GM06990 (cell line): ENCODE measurements at places on chromosomes 7 and 10.

DNA sequence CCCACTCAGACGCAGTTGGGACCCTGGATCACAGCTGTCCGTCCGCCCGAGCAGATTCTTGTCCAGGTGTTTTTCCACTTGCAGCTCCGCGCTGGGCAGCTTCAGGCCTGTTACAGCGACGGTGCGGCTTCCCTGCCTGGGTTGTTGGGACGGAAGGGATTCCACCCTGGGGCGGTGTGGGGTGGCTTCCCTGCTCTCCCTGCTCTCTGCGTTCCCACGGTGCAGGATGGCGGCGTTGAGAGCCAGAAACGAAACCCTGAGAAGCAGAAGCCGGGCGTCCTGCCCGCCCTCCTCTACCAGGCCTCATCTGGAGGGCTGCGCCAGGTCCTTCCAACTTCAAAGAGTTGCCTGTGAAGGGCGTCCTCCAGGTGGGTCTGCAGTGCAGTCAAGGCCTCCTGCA is 194.4 kb downstream of the ADARB2 start:
- DNase-seq = no peak

DNA sequence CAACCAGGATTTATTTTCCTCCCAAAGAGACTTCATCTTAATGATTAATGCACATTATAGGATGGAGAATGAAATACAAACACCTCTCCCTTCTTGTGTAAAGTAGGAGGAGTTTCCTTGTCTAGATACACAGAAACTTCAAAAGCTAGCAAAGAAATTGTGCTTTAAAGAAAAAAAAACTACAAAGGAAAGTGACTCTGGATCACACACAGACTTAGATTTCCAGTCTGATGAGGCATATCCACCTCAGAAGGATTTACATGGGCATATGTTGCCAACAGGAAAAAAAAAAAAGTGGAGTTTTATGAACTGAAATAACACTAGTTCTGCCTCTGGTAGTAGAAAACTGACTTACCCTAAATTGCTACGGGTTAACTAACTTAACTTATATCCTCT is 449.6 kb downstream of the KCNMA1 start:
- no peak for DNase-seq

GRCh38 chr7:18958627-18959026 is 158.8 kb downstream of the TWIST1 start:
- DNase-seq = no peak

- no peak for DNase-seq
Observed at GRCh38 chr7:142196066-142196840, 61.6 kb downstream of the PRSS58 start.

GRCh38 chr10:75407224-75407712 is 5.7 kb upstream of the ZNF503 start:
- no peak for DNase-seq

DNA sequence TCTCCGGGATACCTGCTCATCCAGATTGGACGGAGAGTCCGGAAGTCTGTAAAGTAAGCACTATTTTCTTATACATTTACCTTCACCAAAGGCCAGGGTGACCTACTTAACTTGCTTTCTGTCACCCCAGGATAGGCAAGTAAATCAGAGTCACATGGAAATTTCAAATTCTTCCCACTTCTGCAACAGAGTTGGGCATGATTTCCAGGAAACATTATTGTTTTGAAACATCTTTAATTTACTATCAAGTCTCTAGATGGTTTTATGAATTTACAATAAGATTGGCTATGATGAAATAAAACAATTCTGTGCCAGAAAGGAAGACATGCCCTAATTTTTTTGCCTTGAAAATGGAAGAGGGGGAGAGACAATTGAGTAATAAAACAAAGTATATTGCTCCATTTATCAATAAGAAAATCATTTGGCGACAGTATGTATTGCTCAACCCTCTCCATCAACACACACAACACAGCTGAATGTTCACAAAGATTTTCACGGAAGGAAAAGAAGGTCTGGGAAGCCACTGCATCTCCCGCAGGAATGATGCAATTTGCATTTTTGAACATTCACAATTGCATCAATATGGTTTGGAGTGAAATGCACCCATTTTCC is 702.8 kb downstream of the PARD3 start:
- no peak for DNase-seq

GRCh38 chr10:29119374-29119773 is 169.5 kb upstream of the LYZL1 start:
- no peak for DNase-seq

DNA sequence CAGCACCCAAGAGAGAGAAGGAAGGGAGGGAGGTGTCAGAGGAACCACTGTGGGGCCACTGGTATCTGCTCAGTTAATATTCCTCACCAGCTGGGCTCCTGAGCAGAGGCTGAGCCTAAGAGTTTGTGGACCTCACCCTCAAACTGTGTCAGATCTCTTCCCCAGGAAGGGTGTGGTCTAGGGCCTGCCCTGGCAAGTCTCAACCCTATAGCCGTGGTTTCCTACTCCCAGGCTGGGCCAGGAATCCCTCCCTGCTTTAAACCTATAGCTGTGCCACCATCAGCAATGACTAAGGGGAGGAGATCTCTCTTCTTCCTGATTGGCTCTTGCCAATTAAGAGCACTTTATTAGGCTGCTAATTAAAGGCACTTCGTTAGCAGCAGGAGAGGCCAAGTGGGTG is 29.9 kb downstream of the POLL start:
- no peak for DNase-seq

GRCh38 chr7:116188-116981 is 76.0 kb upstream of the FAM20C start:
- no peak for DNase-seq

DNA sequence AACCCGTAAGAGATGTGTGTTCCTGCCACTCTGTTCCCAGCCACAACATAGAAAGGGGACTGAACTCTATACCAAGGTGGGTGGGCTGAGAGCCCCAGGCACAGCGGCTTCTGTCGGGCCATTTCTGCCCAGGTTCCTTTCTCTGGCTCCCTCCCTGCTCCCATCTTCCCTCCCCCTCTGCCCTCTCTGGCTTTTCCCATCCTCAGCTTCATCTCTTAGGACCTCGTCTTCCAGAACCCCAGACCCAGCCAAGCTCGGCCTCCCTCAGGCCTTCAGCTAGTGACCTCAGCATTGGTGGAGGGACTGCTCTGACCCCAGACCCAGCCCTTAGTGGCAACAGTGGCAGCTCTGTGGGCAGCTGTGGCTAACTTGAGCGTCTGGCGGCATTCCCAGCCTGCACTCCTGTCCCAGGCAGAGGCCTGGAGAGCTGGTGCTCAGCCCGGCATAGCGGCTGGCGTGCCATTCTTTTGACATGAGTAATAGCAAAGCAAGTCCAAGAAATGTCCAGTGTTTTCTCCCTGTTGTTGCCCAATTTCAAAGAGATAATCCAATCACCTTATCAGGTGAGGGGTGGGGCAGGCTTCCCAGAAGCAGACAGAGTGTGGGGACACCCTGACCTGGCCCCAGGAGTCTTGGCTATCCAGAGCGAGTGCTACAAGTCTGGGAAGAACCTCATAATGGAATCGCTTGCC is 15.9 kb downstream of the PTPRE start:
- DNase-seq = no peak

DNA sequence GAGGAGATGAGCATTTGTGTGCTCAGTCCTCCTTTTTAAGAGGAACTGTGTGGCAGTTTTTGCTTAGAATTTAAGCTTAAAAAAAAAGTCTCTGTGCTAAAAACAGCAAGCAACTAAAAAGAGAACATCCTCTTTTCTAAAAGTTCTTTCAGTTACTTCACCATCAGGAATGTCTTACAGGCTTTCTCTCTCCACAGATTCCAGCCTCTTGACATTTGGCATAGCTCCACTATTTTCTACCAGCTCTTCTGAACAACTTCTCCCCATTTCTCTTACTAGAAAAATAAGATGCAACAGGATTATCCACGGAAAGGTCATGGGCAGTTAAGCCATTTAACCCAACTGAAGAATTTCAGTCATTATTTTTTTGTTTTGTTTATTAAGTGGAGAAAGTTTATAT is 13.2 kb downstream of the PCLO start:
- no peak for DNase-seq

- no peak for DNase-seq
Observed at GRCh38 chr10:97762816-97763215, 9.0 kb downstream of the SFRP5 start.

- no peak for DNase-seq
Observed at GRCh38 chr10:27225642-27226257, 14.8 kb downstream of the ACBD5 start.

GRCh38 chr10:123945325-123945920 is 53.8 kb upstream of the CPXM2 start:
- no peak for DNase-seq

DNA sequence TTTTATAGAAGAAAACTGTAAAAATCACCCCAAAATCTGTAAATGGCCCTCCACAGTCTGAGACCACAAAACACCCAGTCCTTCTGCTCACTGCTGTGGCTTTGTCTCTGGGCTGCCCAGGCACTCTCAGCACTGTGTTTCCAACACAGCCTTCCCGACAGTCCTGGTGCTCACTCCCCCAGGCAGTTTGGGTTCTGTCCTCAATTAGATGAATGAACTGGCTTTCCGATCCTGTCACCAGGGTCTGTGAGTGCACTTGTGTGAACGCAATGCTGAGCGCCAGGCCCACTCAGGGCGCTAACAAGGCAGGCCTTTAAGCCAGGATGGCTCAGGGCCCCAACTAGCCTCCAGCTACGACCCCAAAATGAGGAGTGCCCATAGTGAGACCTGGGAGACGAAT is 3.3 kb downstream of the MAD1L1 start:
- no peak for DNase-seq

- DNase-seq = no peak
Observed at GRCh38 chr10:132400041-132400546, 3.1 kb downstream of the PWWP2B start.

- no peak for DNase-seq
Observed at GRCh38 chr10:21732067-21732772, 198.2 kb downstream of the MLLT10 start.

DNA sequence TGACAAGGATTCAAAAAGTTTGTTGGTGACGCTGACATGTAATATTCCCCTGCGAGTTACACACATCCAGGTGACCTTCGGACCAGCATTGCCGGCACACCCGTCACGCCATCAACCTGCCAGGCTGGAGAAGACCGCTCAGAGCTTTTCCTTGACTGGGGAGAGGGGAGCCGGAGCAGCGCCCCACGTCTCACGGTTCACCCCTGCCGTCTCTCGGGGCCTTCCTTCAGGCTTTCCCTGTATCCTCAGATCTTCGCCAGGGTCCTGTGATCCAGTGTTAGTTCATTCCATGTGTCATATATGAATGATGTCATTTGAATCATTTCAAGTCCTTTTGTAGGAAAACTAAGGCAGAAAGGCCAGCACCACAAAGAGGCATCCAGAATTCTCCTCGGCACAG is 127.8 kb downstream of the MGMT start:
- DNase-seq = no peak

- no peak for DNase-seq
Observed at GRCh38 chr10:131177431-131178327, 133.8 kb downstream of the TCERG1L start.

DNA sequence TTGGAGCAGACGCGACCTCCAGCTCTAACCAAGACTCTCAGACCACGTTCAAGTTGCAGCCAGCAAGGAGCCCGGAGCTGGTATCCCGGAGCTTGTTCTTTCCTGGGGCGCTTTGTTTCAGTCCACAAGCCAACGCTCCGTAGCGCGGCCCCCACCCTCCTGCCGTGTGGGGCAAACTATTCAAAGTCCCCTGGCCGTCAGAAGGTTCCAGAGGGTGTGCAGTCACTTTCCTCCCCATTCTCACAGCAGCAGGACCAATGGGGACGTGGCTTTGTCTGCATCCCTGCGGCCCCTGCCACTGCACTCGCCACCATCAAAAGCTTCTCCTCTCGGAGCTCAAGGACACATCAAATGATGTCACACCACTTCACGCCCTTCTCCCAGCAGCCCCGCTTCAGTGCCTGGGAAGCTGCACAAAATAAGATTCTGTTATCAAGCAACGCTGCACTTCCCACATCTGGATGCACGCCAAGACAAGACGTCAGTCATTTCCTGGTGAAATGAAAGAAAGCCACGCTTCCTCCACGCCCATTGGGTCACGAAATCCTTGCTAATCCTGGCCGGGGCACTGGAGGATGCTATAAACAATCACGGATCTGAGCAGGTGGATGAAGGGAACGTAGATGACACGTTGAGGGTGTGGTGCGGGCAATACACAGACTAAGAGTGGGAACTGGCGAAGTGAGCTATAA is 348.2 kb downstream of the PTPRN2 start:
- no peak for DNase-seq

GRCh38 chr10:100340948-100341847 is 5.8 kb upstream of the SCD start:
- DNase-seq = no peak

GRCh38 chr7:7177044-7177517 is 5.3 kb upstream of the C1GALT1 start:
- DNase-seq = no peak

GRCh38 chr10:96244354-96244753 is 27.0 kb downstream of the BLNK start:
- DNase-seq = peak; percentile 70

DNA sequence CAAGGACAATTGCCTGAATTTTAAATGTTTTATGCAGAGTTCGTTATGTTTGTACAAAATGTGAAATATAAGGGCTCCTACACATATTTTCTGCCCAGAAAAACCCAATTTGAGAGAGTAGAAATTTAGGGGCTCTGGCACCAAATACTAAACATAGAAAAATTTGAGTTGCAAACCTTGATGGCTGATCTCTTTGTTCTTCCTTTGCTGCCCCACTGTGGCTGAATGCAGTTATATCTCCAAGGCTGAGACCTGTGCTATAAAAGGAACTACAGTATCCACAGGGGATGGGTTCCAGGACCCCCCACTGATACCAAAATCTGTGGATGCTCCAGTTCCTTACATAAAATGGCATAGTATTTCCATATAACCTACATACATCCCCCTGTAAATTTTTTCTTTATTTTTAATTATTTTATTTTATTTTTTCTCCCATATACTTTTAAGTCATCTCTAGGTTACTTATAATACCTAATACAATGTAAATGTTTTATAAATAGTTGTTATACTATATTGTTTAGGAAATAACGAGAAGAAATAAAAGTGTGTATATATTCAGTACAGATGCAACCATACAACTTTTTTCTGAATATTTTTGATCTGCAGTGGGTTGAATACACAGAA is 22.5 kb downstream of the CFAP43 start:
- no peak for DNase-seq

GRCh38 chr10:48249763-48250351 is 24.6 kb downstream of the FRMPD2 start:
- no peak for DNase-seq

GRCh38 chr10:326350-326749 is 191.1 kb downstream of the ZMYND11 start:
- no peak for DNase-seq

- no peak for DNase-seq
Observed at GRCh38 chr10:93199191-93199751, 125.6 kb downstream of the CYP26A1 start.

DNA sequence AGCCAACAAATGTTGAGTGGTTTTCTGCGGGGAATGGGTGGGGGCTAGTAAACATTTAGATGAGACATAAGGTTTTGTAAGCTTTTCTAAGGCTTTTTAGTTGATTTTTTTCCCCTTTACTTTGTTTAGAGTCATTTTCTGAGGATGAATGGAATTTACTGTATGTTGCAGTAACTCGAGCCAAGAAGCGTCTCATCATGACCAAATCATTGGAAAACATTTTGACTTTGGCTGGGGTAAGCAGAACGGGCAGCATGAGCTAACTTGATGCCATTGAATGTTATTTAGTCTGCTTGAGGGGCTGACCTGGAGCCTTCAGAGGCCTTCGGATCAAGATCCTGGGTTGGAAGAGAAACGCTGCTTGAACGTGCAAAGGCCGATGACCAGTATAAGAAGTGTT is 37.3 kb downstream of the FBH1 start:
- DNase-seq = no peak

GRCh38 chr10:117241541-117242462 is 888 bp downstream of the SLC18A2 start:
- no peak for DNase-seq
